ENCODE measurements at places on chromosomes 6 and 20.

- DNase-seq = peak; percentile 42
Observed at GRCh38 chr20:23116311-23117089, 30.4 kb upstream of the CD93 start.

DNA sequence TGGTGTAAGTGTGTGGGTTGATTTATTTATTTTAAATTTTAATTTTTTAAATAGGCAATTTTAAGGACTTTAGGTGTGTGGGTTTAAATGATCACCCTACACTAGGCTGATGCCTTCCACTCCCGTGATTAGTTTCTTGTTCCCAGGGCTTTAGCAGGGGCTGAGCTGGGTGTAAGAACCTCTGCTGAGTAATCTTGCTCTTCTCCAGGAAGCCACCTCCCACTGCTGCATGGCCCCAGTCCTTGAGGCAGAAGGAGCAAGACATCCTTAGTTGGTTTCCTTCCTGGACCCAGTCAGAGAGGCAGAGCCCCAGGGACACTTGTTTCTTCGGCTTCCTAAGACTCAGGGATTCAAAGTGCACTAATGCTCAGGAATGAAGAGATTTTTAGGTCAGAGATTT lies 19.8 kb upstream of the CDC5L start:
- no peak for DNase-seq

DNA sequence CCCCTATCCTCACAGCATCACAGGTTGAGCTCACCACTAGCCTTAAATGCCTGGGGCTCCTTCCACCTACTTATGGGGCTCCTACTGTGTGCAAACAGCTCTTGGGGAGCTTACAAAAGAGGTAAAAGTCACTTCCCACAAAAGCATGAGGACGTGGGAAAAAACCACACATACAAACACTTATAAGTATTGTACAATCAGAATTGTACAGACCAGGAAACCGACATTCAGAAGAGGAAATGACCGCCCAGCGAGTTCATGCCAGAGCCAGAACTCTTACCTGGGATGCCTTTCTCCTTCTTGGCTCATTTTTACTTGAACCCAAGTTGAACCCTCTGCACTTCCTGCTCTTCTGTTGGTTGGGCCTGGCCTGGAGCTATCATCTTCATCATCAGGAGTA lies 6.3 kb upstream of the PPP1R16B start:
- DNase-seq = no peak

GRCh38 chr20:35506179-35506578 lies 23.3 kb downstream of the C20orf173 start:
- DNase-seq = no peak

DNA sequence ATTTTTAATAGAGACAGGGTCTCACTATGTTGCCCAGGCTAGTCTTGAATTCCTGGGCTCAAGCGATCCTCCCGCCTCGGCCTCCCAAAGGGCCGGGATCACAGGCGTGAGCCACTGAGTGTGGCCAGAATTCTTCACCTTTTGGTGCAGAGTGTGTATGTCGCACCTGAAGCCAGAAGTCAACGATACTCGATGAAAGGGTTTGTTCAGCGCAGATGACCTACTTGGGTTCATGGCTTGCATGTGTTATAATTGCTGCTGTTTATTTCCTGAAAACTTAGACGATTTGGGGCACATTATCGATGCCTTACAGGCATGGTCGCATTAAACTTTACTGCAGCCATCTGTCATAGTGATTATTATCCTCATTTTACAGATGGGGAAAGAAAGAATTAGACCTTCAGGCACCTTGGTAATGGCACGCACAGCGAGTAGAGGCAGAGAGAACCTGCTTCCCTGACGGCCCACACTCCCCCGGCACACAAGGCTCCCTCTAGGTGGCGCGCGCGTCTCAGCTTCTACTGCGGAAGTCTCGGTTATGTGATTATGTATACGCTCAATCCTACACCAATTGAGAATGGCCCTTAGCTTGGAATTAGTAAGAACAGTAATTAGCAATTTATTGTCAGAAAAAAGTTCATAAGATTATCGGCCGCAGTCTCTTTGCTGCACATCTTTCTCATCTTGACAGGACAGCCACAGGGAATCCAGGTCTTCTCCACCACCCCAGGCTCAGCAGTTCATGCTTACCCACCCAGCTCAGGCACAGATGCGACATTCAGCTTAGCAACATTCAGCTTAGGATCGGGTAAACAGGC lies 212.8 kb upstream of the PROKR2 start:
- peak; percentile 80 for DNase-seq

DNA sequence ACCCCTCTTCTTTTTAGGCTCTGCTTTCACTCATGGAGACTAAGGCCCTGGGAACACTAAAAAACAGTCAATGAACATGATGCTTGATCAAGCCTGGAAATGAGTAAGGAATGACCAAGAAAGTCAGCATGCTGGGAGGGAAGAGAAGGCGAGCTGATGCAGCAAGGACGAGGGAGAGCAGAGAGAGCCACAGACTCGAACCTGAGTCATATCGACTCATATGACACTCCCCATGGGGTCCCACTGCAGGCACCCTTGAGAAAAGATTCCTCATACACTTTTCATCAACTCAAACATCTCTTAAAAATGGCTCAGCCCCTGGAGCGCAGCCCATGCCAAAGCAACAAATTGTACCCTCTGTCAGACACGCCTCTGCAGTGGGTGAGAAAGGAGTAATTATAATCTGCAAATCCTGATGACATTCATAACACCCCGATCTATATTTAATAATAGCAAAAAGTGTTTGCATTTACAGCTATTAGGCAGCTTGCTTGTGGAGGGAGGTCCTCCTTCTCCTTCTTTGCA lies 127.2 kb downstream of the F13A1 start:
- DNase-seq = no peak
